ENCODE measurements at places on chromosomes 11 and 22.

- no peak for DNase-seq
These were observed 68.8 kb downstream of the CECR2 start for GRCh38 chr22:17438026-17438425.

DNA sequence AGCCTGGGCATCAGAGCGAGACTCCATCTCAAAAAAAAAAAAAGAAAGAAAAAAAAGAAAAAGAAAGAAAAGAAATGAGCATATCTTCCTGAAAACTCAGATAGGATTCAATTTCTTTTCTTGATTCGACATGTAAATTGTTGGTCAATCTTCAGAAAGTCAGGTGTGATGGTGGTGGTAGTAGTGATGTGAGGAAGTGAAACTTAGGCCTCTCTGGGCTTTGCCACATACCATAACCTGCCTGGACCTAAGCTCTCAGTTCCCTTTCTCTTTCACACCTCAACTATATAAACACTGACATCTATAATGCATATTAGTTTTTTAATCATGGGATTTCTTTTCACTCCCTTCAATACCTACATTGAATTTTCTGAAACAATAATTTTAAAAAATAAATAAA, 98.0 kb upstream of the TBCEL start:
- no peak for DNase-seq

DNA sequence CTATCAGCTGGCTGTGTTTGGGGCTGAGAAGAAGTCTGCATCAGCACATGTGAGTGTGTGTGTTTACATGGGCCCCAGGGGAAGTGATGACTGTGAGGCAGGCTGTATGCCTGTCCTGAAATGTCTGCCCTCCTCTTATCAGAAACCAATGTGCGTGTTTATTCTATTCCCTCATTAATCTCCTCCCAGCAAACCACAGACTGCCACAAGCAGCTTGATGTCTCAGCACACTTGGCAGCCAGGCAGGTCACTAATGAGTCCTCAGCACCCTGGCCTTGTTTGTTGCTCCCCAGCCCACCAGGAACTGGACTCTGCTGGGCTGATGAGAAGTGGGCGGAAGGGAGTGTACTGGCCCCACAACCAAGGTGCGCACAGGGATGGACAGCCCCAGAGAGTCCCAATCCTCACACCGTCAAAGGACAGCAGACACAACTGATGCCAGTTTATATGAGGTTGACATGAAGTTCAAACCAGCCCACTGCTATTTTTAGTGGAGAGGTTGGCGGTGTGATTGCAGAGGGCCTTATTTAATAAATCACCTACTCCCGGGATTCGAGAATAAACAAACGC, 225.8 kb downstream of the ETS1 start:
- DNase-seq: no peak

- DNase-seq: no peak
These were observed 397 bp downstream of the OR52N2 start for GRCh38 chr11:5809122-5809519.

- no peak for DNase-seq
These were observed 1086.3 kb downstream of the FAM181B start for GRCh38 chr11:81647374-81647773.

- DNase-seq: no peak
These were observed 23.7 kb downstream of the FAR1 start for GRCh38 chr11:13692172-13692571.

DNA sequence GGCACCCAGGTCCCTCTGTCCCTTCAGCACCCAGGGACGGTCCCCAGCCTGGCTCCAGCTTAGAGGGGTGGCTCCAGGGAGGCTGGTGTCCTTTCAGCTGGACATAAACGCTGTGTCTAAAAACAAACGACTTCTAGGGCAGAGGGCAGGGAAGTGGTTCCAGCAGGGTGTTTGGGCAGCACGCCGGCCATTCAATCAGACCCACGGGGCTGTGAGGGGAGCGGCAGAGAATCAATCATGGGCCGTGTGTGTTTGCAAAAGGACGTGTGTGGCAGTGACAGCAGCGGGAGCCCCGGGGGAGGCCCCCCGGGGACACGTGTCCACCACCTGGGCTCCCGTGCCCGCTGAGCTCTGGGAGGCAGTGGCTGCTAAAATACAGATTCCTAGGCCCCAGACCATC, 127.7 kb downstream of the MN1 start:
- DNase-seq: no peak

DNA sequence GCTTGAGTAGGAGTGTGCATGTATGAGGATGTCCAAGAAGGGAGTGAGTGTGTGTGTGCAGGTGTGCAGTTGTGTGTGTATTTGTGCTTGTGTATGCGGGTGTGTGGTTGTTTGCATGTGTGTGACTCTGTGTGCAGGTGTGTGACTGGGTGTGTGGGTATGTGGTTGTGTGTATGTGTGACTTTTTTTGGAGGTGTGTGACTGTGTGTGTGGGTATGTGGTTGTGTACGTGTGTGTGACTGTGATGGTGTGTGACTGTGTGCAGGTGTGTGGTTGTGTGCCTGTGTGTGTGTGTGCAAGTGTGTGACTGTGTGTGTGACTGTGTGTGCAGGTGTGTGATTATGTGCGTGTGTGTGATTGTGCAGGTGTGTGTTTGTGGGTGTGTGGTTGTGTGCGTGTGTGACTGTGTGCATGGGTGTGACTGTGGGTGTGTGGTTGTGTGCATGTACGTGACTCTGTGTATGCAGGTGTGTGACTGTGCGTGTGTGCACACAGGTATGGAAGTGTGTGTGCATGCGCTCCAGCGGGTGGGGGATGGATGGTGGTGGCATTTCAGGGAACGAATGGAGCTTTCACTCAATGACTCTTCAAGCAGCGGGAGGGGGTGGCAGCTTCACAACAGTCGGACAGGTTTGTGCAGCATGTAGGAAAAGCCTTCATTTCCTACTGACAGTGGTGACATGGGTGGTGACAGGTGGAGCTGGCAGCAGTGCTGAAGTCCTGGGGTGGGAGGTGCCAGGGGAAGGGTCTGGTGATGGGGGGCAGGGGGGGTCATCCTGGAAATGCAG, 47.6 kb downstream of the CACNA1I start:
- no peak for DNase-seq

DNA sequence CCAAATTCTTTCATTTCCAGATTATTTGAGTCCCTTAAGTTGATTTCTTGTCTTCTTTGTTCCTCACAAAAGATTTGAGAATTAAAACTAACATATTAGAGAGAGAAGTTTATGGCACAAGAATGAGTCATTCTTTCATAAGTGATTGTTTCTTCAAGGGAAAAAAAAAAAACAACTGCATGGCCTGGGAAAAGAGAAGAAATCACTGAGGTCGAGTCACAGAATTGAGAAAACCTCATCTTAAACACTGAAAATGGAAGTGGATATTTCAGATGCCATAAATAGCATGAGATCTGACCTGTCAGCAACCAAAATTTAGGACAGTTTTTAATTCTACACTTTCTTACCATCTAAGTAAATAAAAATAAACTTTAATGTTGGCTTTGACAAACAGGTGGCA, 87.2 kb downstream of the CWF19L2 start:
- DNase-seq: no peak

GRCh38 chr11:133718238-133718637, 127.1 kb downstream of the SPATA19 start:
- DNase-seq: no peak

DNA sequence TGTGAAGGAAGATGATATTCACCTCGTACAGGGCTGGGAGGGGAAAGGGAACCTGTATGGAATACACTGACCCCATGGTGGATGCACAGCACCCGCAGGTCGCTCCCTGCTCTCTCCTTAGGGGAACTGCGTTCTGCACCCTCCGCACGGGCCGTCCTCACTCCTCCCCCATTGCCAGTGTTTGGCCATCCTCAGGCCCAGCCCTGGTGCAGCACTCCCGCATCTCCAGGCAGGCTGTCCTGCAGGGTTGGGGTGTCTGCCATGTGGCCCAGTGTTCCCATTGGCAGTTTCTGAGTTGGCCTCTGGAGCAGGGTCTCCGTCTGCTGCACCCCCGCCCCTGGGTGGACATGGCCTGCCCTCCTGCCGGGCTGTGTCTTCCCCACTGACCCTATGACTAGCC, 19.1 kb upstream of the PARVG start:
- no peak for DNase-seq

DNA sequence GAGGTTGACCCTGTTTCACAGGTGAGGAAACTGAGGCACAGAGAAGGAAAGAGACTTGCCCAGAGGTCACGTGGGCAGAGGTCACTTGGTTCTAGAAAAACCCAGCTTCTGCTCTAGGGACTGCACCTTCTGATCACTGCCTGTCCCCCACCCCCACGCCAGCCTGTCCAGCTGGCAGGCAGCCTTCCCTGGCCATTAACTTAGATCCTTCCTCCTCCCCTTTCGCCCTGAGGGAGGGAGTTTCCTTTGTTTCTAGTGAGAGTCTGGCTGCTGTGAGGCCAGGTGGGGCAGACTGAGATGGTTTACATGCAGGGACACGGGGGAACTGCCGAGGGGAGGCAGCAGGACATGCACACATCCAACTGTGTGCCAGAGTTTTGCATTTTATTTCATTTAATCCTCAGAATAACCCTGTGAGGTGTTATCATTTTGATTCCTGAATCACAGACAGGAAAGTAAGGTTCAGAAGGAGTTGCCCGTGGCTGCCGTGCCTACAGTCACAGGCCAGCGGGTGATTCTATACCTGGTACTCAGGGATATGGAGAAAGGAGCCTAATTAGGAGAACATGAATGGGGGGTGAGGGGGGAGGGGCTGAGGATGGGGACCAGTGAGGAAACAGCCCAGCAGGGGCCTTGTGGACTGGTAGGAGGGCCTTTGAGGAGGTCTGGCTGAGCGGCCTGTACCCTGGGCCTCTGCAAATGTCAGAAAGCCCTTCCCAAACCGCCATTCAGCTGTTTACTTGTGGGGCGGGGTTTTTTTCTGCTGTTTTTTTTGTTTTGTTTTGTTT, 3.4 kb downstream of the FAM83F start:
- DNase-seq: no peak

GRCh38 chr11:44633641-44634040, 68.2 kb downstream of the CD82 start:
- DNase-seq: no peak

GRCh38 chr11:46222490-46223251, 54.8 kb upstream of the CREB3L1 start:
- DNase-seq: no peak

DNA sequence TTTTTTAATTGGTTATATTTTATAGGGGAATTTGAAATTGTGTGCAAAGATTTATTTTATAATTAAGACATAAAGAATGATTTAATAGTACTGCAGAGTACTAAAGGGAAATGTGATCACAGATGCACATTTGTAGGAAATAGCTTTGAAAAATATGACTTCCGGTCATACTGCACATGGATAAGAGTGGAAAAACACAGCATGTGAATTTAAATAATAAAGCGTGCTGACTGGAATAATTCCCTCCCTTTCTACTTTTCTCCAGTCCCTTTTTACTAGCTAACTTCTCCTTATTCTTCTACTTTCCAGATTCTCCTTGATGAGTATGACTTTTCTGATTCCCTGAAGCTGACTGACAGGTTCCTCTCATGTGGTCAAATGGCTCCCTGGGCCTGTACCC, 238.4 kb upstream of the CTSC start:
- DNase-seq: no peak

GRCh38 chr11:131129474-131129873, 213.2 kb upstream of the SNX19 start:
- DNase-seq: no peak

- no peak for DNase-seq
These were observed 29.9 kb downstream of the CWF19L2 start for GRCh38 chr11:107427569-107428180.

GRCh38 chr11:11545285-11546275, 76.2 kb downstream of the GALNT18 start:
- no peak for DNase-seq

- DNase-seq: no peak
These were observed 22.2 kb downstream of the BLID start for GRCh38 chr11:122093731-122094275.

- DNase-seq: no peak
These were observed 10.4 kb upstream of the TSKU start for GRCh38 chr11:76772783-76773106.

- DNase-seq: no peak
These were observed 146.7 kb downstream of the LDLRAD3 start for GRCh38 chr11:36090356-36091109.

DNA sequence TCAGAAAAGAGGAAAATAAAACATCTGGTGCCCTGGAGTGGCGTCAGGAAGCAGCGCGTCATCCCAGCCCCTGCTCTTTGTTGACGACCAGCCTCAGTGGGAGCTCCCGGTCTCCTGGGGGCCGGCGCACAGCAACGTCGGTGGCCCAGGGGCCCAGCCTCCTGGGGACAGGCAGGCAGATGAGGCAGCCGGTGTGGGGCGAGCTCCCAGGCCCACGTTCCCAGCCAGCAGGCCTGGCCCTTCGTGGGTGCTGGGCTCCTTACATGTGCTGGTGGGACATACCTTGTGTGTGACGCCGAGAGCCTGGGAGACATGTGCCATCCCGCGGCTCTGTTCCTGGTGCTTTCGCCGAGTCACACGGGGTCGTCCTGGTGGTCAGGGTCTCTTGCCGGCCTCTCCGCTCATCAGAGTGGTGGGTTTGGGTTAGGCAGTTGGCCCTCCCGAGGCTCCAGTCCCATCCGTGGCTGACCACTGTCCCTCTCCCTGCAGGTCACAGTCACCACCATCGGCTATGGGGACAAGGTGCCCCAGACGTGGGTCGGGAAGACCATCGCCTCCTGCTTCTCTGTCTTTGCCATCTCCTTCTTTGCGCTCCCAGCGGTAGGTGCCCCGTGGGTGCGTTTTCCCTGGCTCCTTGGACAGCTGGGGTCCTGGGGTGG, 116.7 kb downstream of the KCNQ1OT1 start:
- no peak for DNase-seq

- no peak for DNase-seq
These were observed 171.3 kb downstream of the BRD1 start for GRCh38 chr22:49656291-49656851.

DNA sequence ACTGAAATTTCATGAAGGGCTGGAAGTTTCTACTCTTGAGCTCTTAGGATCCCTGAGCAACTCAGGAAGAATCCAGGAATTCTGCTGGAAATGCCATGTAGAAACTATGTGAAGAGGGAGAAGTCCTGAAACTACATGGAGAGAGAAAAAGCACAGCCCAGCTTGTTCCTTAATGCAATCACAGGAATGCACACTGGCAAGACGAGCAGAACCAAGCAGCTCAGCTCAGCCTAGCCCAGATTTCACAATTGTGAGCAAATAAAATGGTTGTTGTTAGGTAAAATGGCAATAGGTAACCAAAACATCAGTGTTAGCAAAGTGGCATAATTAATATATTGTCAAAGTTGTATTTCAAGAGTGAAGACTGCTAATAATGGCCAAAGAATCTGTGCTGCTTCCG, 28.1 kb downstream of the ZNF214 start:
- DNase-seq: no peak
